ENCODE measurements at places on chromosomes 7 and 10.

GRCh38 chr10:29920408-29921070 lies 138.8 kb downstream of the JCAD start:
- DNase-seq: no peak

DNA sequence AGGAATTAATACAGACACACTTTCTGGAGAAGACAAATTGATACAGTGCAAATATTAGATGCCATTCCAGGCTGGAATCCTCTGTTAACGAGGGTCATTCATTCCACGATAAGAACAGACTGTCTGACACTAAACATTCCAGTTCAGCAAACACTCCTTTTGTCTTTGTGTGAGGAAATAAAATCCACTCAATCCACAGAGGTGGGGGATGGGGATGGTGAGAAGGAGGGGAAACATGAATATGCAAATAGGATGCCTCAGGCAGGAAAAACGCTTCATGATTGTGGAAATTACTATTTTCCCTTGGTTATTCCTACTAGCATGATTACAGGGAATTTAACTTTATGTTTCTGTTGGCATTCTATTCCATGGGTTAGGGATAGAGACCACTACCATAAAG lies 196.9 kb upstream of the CDCA7L start:
- DNase-seq: no peak

DNA sequence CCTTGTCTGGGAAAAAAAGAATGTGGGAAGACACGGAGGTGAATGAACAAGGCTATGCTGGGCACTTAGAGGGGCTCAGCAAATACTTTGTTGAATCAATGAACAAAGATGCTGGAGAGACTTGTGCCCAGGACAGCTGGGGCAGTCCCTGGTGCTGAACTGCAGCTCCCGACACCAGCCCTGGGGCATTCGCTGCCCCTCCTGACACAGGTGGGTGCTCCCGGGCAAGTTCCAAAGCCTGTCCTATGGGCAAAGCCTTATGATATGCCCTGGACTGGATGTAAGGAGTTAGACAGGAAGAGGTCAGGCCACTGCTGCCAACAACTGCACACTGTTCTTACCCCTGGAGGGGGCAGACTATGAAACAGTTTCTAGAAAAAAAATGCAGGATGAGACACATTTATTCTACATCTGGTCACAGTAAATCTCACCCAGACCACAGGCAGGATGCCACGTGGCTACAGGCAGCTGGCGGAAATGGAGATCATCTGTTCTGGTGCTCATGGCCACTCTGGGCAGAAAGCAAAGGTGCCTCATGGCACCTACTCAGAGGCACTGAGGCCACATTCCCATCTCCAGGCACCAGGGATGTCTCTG lies 21.9 kb upstream of the FRAT2 start:
- DNase-seq: no peak

DNA sequence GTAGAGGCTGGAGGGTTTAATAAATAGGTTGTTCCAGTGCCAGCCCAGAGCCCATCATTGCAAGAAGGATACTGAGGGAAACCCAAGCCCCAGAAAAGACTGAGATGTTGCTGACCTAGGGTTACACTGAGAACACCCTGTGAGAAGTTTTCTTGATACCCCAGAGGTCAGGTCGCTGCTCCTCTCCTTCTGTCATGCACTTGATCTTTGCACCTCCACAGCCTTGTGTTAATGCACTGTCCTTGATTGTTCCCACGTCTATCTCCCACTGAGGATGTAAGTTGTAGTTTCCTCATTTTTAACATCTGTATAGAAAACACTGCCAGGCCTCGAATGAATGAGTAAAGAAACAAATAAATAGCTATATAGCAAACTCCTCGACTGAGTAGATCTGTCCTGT lies 195.3 kb upstream of the AHR start:
- no peak for DNase-seq

DNA sequence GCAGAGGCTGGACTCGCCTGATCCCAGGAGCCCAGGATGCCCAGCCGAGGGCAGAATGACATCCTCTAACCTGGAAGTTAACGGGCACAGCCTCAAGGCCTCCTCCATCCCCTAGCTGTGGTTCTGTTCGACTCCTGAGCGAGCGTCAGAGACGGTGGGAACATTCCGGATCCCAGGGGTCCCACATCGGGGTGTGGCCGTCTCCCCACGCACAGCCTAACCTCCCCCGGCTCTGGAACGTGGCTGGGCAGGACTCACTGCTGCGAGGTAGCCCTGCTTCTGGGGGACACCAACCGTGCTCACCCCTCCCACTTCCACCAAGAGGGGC lies 8.4 kb downstream of the FOXL3 start:
- DNase-seq: no peak

- no peak for DNase-seq
Measured at GRCh38 chr7:45564485-45564884, 9.7 kb upstream of the ADCY1 start.

- no peak for DNase-seq
Measured at GRCh38 chr7:16730937-16731336, 22.6 kb upstream of the TSPAN13 start.

GRCh38 chr7:28078036-28078901 lies 102.3 kb downstream of the JAZF1 start:
- peak; percentile 29 for DNase-seq

DNA sequence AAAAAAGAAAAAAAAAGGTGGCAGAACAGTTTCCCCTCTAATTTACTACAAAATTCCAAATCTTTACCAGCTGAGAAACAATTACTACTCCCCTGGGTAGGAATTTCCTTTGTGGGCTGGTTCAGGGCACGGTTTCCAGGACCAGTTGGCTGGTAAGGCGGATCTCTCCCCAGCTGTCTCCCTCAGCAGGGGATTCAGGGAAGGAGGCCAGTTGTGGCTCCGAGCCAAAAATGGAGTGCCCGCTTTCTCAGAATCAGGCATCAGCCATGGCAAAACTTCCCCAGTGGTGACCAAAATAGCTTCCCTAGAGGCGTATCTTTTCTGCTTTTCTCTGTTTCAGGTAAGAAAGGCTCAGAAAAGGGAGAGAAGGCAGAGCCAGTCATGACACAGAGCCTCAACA lies 91.2 kb downstream of the ZNF22 start:
- DNase-seq: no peak

DNA sequence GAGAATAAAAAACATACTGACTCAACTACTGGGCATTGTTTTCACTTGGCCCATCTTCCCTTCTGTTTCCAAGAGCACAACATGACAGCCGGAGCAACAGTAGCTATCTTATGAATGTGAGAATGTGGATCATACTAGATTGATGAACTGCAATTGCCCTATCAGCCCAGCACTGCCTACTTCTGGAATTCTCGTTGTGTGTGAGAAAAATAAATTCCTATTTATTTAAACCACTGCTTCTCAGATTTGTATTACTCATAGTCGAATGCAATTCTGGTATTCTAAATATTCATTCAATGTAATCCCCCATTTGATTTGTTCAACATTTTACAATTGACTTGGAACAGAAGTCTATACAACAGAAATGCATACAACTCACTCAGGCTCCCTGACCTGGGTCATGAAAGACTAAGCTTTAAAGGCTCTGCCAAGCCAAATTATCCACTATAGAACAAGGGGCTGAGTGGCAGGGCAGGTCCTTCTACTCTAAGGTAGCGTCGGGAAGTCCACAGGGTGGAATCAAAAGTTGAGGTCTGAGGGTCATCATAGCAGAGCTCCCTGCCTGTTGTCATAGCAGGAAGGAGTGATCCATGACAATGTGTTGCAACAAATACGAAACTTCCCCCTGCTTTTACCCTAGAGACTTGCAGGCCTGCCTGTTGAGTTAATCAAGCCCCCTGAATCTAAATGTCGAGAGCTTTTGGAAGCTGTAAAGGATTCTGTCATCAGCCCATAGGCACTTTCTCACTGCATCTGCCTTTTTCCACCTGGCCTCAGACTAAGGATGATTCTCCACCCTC lies 12.4 kb upstream of the JAZF1 start:
- no peak for DNase-seq

DNA sequence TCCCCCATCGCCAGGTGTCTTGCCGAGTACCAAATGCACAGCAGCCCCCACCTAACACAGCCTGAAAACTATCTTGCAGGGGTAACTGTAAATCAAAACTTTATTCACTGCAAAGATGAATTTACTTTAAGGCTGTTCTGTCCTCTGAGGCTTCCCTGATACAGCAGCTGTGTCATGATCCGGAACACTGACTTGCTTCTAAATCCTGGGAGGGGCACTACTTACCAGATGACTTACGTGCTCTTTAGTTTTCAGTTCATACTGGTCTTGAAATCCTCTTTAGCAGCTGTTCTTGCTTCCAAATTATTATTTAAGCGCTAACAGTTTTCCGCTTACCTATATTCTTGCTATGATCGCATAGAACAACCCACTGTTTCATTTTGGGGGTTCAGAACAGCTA lies 4.9 kb downstream of the DYNC1I1 start:
- no peak for DNase-seq

Measured in stimulated activated CD8-positive, alpha-beta memory T cell treated with anti-CD3 and anti-CD28 coated beads, Interleukin-2, amount 100 ng/mL, for 1 hour (primary cell).